ENCODE measurements at places on chromosomes 7 and 10.

- DNase-seq, result no peak
Observed at GRCh38 chr10:101965075-101965765, 90.8 kb downstream of the ARMH3 start.

- DNase-seq, result no peak
Observed at GRCh38 chr10:3955955-3956617, 171.1 kb upstream of the KLF6 start.

DNA sequence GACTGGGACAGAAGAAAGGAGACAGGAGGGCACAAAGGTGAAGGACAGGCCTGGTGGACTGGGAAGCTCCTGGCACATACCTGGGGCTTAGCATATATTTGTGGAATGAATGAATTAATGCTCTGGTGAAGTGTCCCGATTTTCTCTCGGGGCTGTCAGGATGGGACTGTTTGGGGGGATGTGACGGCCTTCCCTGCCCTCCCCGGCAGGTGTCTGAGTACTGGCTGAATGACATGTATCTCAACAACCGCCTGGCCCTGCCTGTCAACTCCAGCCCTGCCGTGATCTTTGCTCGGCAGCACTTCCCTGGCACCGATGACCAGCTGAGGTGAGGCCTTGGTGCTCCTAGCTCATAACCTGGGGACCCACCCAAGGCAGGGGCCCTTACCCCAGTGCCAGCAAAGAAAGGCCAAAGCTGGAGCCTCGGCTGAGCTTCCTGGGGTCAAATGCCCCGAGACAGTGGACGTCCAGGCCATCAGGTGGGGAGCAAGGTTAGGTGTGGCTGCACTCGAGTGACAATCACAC is 6.5 kb downstream of the CHAT start:
- DNase-seq, result no peak

- DNase-seq, result no peak
Observed at GRCh38 chr7:18125476-18125875, 97.8 kb upstream of the PRPS1L1 start.

GRCh38 chr7:94392393-94392786 is 2.3 kb upstream of the COL1A2 start:
- no peak for DNase-seq

All from CD4-positive, alpha-beta T cell treated with Interleukin-6 at 100 ng/mL for 8 hours (primary cell).